ENCODE measurements at places on chromosomes 1 and 21.

DNA sequence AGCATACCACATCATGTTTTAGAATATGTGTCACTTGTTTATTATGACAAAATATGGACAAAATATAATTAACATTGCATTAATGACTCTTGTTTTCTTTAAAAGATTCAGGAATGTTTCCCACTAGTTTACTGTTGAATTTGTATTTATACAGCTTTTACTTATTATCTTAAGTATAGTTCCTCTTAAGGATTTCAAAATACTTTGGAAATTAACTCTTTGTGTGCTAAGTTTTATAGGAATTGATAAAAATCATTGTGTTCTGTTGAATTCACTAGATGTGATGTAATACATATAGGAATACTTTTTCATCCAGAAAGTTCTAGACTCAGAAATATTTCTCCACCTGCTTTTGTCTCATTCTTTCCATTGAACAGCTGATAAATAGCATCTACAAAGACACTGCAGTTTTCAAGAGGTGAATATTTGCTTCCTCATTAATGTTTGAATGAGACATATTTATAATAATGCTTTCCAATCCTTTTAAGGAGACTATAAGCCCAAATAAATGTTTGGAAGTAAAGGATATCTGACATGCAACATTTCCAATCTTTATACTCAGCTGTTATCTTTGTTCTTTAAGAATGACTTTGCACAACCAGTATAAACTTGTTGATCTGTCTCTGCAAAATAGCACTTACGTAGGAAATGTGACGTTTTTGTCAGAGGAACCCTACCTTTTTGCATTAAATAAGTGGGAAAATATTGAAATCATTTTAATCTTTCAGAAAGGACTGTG, 38.4 kb upstream of the SAMSN1 start:
- no peak for DNase-seq

DNA sequence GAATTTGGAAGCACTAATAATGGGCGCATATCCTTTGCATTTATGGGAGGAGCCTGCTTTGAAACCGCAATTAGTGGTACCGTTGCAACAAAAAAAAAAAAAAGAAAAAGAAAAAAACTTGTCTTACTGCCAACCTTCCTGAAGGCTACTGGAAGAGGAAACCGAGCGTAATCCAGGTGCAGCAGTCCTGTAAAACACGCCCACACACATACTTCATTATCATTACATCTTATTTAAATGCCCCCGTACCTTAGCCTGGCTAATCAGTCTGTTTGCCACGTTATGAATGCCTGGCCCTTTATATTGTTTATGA, 686 bp upstream of the ZNF281 start:
- peak; percentile 59 for DNase-seq

DNA sequence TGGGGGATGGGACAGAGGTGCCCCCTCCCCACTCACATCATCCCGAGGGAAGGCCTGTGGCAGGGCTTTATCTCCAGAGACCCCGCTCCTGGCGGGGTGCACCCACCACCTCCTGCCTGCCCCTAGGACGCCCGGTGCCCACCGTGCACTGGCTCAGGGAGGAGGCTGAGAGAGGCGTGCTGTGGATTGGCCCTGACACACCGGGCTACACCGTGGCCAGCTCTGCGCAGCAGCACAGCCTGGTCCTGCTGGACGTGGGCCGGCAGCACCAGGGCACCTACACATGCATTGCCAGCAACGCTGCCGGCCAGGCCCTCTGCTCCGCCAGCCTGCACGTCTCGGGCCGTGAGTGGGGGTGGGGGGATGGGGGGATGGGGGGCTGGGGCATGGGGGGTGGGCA, 71.7 kb downstream of the TRIM11 start:
- peak; percentile 34 for DNase-seq

GRCh38 chr1:241637046-241637590, 3.1 kb downstream of the CHML start:
- no peak for DNase-seq

DNA sequence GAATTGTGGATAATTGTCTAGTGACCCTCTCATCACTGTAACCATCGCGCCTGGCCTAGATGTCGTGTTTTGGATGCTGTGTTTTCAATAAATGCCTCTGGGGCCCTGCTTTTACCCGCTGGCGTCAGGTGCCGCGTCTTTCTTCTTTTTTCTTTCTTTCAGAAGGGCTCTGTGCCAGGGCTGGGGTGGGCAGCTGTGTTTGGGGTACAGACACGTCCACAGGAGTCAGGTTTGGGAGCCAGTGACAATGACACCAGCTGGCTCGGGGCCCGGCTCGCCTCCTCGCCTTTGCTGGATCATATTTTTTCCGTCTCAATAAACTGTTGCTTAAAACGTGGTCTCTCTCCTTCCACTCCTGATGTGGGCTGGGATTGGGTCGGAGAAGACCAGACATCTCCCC, 16.1 kb downstream of the TMEM201 start:
- DNase-seq: no peak

DNA sequence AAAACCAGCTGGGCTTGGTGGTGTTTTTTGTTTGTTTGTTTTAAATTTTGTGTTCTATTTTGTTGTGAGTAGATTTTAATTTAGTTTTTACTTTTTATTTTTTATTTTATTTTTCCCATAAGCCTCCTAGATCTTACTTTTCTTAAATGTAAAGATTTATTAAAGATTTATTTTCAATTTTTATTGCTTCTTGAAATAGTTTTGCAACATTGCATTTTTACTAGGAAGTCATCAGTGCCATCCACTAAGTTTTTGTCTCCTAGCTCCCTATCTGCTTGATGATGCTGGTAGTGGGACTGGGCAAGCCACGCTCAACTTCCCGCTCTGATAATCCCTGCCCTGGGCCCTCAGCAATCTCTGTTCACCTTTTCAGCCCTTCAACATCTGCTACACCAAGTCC, 175.4 kb downstream of the CDC7 start:
- no peak for DNase-seq

DNA sequence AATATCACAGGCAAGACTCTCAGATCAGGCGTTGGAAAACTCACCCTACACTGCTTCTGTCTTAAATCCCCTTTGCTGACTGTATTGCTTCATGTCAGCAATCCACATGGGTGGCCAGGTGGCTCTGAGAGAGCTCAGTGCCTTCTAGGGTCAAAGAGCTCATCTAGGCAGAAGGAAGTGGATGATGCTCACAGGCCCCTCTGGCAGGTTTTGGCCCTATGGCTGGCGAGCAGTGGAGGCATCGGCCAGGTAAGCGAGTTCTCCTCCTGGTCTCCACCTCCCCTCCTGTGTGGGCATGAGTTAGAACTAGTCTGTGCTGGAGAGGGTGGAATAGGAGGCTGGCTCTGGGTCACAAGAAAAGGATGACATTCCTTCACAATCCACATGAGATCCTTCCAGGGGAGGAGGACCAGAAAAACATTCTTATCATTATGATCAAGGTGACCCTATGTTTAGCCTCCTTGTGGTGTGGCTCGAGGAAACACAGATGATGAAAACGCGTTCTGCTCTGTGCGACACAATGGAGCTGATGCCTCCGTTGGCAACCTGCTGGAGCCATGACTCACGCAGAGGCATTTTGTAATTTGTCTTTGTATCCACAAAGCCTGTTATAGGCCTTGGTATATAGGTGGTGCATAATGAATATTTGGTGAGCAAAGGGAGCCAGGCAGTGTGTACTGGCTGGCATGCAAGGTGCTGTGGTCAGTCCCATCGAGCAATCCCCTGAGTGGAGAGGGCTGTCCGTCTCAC, 264.6 kb upstream of the RAB4A start:
- no peak for DNase-seq

GRCh38 chr1:195745189-195746010, 862.8 kb downstream of the KCNT2 start:
- DNase-seq: no peak

DNA sequence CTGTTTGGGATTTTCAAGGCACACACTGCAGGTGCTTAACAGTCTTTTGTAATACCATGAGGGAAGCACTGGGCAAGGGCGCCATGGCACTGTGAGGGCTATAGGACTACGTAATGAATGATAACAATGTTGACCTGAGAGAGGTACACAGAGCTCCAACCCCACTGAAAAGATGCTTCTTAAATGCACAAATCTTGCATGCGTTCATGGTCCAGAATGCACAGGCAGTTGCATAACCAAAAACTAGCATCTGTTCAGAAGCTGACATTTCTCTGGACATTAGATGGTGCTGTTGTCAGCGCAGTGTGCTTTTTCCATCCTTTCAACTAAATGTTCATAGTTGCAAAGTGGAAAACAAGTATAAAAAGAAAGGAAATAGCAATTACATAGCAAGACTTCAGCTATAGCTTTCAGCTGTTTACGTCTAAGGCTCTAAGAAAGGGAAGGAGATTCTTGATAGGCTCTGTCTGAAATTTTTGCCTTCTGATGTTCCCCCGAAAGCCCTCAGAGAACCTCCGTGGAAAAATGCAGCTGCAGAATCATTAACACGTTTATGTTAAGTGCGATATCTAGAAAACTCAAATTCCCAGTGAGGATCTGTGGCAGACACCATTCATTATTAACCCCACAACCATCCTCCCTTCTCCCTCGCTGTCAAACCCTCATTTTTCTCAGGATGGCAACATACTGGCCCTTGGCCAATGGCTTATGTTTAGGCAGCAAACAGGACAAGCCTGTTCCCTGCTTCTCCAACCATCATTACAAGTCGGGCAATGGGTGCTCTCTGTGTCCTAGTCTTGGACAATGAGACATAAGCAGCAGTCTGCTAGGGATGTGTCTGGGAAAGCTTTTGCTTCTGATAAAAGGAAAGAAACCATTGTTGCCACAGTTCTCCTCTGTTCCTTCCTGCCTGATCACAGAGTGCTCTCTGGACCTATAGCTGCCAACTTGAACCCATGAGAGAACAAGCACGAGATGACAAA, 8.2 kb upstream of the TARBP1 start:
- DNase-seq: peak; percentile 86

DNA sequence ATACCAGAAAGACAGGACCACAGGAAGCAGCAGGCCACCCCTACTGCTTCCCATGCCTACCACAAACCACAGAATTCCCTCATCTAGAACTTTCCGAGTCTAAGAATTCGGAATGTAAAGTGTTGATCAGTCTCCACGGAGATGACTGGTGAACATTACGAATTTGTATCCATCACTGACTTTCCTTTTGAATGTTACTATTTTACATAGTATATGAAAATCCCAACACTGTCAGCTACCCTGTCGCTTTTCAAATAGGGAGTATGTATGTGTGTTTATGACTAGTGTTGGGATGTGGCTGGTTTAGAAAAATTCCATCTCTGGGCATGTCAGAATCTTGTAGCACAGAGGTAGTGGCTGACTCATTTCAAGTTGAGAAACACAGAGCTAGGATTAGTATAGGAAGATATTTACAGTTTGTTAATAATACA, 118.2 kb downstream of the COQ8A start:
- DNase-seq: no peak
